ACHN (cell line): ENCODE measurements at places on chromosomes 6 and 20.

- DNase-seq, result no peak
Observed at GRCh38 chr20:31547017-31547675, 32.9 kb downstream of the HM13 start.

GRCh38 chr6:1665214-1665613 lies 55.5 kb downstream of the FOXC1 start:
- DNase-seq, result no peak

GRCh38 chr6:157203312-157203744 lies 120.0 kb downstream of the TMEM242 start:
- DNase-seq, result no peak

DNA sequence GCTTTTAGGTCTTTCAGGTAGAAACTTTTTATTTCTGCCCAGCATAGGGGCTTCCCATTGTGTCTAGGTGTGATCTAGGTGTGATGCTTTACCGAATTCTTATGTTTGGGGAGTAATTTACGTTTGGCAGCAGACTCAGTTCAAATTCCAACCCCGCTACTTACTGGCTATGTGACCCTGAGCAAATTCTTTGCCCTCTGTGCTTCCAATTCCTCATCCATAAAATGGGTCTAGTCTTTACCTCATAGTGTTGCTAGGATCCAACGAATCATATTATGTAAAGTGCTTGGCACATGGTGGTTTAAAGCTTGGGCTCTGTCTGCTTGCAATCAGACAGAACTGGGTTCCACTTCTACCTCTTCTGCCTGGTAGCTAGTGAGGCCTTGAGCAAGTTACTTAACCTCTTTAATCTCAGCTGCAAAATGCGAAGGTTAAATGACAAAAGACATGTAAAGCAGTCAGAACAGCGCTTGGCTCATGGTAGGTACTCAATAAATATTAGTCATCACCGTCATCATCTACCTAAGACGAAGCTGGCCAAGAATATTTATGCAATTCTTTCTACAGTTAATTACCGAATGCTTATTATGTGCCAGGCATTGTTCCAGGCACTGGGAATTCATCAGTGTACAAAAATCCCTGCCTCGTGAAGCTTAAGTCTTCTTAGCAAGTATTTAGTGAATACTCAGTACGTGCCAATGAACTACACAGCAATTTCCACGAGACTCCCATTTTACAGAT lies 1.0 kb downstream of the NSFL1C start:
- no peak for DNase-seq

- DNase-seq, result no peak
Observed at GRCh38 chr6:51163843-51164529, 345.3 kb downstream of the TFAP2B start.

DNA sequence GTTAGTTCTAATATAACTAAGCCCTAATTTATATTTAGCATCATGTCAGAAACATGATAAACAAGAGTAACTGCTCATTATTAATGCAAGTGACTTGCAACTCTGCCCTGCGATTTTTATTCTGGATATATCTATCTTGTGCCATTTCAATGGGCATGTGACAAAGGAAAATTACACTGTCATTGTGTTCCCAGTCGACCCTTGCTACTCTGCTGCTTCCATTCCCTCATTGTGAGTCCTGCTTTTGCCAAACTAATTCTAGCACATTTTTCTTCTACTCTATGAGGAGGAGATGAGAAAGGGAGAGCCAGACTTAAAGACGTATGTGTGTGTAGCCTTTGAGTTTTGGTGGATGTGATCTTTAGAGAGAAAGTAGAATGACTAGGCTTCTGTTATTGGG lies 275.9 kb downstream of the ARHGAP18 start:
- DNase-seq, result no peak

GRCh38 chr6:74851596-74851995 lies 354.3 kb downstream of the COL12A1 start:
- DNase-seq, result no peak

- DNase-seq, result no peak
Observed at GRCh38 chr6:118325220-118325860, 222.8 kb upstream of the PLN start.

GRCh38 chr6:79724816-79725215 lies 93.7 kb downstream of the SH3BGRL2 start:
- no peak for DNase-seq

DNA sequence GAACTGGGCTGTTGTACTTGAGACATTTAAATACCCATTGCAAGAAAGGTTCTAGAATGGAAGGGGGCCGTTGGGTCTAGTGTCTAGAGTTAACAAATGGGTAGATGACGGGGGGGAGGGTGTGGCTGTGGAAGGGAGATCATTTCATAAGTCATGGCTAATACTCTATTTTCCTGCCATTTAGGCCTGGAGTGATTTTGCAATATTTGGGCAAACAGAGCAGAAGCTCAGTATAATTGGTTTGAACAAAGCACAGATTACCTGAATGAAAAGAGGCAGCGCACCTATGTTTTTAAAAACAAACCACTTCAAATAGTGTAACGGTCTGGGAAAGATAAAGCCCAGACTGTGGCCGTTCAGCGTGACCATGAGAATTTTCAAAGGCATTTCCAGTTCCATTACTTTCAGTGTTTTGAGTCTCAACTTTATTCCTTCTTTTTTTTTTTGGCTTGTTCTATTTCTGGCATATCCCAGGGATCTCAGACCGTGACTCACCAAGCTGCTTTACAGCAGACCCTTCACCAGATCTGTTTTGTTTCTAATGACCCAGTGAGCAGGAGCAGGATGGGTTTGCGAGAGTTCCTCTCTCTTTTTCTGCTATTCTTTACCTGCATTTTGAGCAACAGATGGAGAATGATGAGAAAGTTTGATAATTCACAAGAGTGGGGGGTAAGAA lies 73.7 kb downstream of the LYRM2 start:
- no peak for DNase-seq

GRCh38 chr6:24738741-24739140 lies 19.8 kb upstream of the C6orf62 start:
- no peak for DNase-seq

GRCh38 chr6:112560651-112561050 lies 213.5 kb downstream of the RFPL4B start:
- DNase-seq, result no peak

DNA sequence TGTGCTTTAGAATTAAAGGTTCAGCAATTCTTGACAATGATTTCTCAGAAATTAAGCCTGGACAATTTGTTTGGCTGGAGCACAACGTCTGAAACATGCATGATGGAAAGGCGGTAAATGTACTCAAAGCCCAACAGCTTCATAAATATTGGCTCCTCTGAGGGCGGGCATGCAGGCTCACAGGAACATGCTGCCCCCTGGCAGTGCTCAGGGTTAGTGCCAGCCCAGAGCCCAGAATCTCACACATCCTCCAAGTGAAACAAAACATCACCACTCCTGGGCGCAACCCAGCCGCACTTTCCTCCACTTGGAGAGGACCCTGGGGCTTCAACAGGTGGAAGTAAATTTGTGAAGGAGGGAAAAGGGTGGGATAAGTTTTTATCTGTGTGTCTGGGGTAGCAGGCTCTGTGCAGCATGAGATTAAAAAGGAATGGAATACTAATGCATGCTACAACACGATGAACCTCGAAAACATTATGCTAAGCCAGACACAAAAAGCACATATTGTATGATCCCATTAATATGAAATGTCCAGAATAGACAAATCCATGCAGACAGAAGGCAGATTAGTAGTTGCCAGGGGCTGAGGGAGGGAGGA lies 54.1 kb upstream of the PTPRT start:
- peak; percentile 26 for DNase-seq

- no peak for DNase-seq
Observed at GRCh38 chr6:21323577-21323976, 270.0 kb upstream of the SOX4 start.

GRCh38 chr6:111618407-111618806 lies 12.7 kb upstream of the TRAF3IP2 start:
- no peak for DNase-seq

- peak; percentile 15 for DNase-seq
Observed at GRCh38 chr6:143468026-143468425, 17.4 kb downstream of the PEX3 start.

DNA sequence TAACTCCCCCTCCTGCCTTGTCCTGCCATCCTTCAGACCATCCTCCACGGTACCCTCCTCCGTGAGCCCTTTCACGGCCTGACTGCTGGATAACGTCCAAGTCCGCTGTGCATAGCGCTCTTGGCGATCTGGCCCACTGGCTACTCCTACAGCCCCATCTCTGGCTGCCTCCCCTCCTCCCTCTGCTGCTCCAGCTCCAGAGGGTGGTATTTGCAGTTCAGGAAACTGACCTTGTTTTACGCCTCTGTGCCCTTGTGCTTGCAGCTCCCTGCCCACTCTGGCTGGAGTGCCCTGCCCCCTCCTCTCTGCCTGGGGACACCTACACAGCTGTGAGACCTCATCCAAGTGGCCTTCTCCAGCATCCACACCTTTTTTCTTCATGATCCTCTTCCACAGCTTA lies 6.5 kb upstream of the RREB1 start:
- DNase-seq, result no peak

DNA sequence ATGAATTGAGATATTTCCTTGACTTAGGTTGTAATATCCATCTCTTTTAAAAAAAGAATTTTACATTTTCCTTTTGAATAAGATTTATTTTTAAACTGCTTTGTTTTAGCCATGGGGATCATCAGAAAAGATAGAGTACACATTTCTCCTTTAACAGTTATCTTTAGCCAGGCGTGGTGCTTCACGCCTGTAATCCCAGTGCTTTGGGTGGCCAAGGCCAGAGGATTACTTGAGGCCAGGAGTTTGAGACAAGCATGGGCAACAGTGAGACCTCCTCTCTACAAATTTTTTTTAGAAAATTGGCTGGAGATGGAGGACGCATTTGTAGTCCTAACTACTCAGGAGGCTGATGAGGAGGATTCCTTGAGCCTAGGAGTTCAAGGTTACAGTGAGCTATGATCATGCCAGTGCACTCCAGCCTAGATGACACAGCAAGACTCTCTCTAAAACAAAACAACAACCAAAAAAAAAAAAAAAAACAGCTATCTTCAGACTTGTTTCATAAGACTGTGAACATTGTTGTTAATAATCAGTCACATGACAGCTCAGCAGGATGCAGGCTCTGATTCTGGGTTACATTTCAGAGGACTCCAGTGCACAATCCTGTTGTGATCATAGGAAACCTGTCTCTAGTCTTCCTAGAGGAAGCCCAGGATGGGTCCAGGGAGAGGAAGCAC lies 2.0 kb upstream of the SLC17A3 start:
- peak; percentile 33 for DNase-seq

DNA sequence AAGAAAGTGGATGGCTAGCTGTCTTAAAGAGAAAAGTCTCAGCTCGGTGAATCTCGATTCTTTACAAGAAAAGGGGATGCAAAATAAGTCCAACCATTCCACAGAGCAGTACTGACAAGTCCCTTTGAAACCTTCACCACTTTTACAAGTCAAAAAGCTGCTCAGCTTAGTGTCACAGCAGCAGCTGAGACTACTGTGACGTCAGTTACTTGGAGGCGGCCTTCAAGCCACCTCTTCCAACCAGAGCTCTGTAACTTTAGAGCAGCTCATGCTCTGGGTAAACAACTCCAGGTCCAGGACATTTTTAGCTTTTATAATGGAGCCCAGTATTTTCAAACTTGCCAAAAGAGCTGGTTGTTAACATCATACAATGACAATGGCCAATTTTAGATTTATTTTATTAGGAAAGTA lies at the start of gene KIAA0408:
TSS of gene KIAA0408 (minus strand) at position 159 of the 411 bp plus-strand sequence. CDS start 5,408 bp downstream, outside the sequence.
- no peak for DNase-seq
